ACHN (cell line): ENCODE measurements at places on chromosomes 2 and 18.

- peak; percentile 49 for DNase-seq
These were observed 90.3 kb downstream of the RBMS1 start for GRCh38 chr2:160402997-160403979.

GRCh38 chr2:23432531-23432930 is 47.6 kb downstream of the KLHL29 start:
- no peak for DNase-seq

DNA sequence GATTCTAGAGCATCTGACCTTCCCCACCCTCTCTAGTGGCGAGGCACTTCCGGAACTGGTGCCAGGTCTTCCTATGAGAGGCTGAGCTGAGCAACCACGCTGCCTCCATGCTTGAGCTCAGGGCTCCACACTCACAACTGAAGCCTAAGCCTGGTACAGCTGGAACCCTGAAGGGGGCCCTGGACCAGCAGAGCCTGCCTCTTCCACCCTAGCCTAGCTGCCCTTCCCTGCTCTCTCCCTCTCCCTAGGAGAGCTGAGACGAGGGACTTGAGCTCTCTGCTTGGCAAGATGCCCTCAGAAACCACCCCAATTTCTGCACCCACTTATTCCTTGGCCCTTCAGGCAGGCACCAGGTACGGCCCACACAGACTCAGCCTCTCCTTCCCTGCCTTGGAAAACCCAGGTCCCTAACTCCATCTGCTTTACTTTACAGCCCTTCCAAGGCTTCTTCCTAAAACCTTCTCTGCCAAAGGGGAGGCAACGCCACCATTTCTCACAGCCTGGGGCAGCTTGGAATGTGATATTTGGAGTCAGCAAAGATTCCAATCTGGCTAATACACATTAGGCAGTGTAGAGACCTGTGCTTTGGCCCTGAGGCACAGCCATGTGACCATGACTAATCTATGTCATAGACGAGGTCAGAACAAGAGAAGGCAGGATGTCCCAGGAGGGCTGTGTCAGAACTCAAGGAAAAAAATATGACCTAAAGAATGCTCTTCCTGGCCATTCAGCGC is 18.8 kb downstream of the COX7A2L start:
- peak; percentile 57 for DNase-seq

DNA sequence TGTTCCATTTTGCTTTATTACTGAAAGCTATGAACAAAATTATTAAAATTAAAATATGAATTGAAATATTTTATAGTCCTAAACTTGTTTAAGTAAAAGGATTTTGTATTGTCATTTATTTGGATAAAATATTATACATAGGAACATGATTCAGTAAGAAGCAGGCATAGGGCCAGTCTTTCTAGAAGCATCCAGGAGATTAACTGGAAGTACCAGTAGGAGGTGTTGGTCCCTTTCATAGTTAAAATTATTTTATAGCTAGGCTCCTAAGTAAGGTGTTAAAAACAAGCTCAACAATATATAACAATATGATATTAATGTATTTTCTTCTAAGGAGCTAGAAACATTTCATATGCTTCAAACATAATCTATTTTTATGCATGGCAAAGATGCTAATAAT is 43.7 kb downstream of the FIGN start:
- DNase-seq, result peak; percentile 48

DNA sequence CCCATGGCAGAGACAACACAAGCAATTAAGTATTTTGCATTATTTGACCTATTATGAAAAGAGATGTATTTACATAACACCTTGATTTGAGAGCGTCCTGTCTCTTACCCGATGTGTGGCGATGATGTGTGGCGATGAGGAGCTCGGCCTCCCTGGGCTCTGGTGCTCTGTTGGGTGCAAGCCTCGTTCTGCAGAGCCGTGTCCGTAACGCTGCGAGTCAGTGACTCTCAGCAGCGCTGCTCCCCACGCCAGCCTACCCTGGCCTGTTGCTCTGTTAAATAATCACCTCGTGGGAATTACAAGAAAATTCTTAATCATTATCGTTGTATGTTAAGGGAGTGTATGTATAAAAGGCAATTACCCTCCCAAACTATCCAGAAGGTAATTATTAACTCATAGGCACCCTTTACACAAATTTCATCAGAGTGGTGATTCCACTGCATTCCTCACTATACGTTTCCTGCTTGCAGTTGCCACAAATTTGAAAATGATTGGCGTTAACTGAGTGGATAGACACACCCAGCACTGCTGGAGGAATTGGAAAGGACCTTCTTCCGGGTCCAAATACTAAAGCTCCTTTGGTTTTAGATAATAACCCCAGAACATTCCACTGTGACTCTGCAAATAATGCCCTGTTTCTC is 52.0 kb upstream of the NFATC1 start:
- peak; percentile 20 for DNase-seq

GRCh38 chr2:203352604-203353255 is 24.5 kb downstream of the ABI2 start:
- DNase-seq, result no peak

GRCh38 chr2:69742322-69742952 is 503 bp downstream of the ANXA4 start:
- DNase-seq, result peak; percentile 39
